ENCODE measurements at places on chromosomes 2 and 18.

GRCh38 chr2:53913721-53914120 lies 54.0 kb upstream of the GPR75 start:
- peak; percentile 14 for DNase-seq

- no peak for DNase-seq
These were observed 41.9 kb upstream of the TANC1 start for GRCh38 chr2:158926478-158926948.

DNA sequence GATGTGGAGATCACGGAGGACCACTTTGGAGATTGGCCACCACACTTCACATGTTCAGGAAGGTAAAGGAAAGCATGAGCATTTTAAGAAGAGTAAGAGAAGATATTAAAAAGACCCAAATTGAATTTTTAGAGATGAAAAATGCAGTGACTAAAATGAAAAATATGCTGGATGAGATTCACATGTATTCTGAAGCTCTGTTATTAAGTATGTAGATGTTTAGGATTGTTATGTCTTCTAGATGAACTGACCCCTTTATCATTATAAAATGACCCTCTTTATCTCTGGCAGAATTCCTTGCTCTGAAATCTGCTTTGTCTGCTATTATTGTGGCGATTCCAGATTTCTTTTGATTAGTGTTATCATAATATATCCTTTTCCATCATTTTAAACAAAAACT lies 36.0 kb upstream of the DYNC2LI1 start:
- no peak for DNase-seq

DNA sequence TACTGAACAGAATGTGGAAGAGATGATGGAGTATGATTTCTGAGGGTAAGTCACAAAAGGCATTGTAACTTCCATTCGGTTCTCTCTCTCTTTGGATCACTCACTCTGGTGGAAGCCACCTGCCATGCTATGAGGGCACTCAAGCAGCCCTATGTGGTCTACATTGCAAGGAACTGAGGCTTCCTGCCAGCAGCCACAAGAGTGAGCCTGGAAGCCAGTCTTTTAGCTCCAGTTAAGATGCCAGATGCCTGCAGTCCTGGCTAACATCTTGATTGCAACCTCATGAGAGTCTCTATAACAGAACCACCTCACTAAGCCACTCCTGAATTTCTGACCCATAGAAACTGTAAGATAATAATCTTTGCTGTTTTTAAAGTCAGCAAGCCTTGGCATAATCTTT lies 935.7 kb downstream of the LRP1B start:
- DNase-seq: no peak

GRCh38 chr2:14942987-14943386 lies 310.5 kb downstream of the LRATD1 start:
- DNase-seq: no peak

- DNase-seq: no peak
These were observed 43.0 kb downstream of the BIN1 start for GRCh38 chr2:127063701-127064590.

DNA sequence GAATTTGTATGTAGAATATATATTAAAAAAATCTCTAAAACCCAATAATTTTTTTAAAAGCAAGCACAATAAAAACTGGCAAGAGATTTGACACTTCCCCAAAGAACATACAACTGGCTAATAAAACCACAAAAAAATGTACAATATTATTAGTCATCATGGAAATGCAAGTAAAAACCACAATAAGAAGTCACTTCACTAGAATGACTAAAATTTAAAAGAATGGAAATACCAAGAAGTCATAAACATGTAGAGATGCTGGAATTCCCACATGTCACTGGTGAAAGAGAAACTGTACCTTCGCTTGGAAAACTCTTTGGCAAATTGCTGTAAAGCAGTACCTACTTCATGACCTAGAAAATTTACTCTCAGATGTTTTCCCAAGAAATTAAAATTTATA lies 43.4 kb upstream of the KYNU start:
- DNase-seq: no peak

DNA sequence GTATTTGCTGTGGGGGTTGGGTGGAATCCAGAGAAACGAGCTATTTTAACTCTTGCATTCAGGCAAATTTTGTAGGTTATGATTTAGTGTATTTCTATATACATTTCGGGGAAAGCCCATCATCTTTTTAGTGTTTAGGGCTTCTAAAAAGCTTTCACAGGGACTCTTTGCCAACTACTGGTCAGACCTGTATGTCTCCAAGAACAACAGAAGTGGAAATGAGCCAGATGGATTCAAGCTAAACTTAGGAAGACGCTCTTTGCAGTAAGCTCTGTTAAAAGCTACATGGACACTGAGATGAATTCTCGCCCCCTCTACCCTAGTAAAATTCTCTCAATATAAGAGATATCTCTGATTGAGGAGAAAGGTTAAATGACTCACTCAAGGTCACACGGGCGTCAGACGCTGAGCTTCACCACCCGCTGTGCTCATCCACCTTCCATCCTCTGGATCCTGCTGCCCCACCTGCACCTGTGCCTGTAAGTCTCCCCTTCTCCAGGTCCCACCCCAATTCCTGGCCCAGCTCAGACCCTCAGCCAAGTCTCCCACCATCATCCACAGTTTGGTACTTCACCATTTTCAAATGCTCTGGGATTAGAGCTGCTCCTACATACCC lies 85.6 kb downstream of the MARCHF4 start:
- no peak for DNase-seq

- no peak for DNase-seq
These were observed 253.7 kb downstream of the DYM start for GRCh38 chr18:49206717-49207116.

- DNase-seq: no peak
These were observed 358.3 kb downstream of the ZNF521 start for GRCh38 chr18:24993628-24994027.

DNA sequence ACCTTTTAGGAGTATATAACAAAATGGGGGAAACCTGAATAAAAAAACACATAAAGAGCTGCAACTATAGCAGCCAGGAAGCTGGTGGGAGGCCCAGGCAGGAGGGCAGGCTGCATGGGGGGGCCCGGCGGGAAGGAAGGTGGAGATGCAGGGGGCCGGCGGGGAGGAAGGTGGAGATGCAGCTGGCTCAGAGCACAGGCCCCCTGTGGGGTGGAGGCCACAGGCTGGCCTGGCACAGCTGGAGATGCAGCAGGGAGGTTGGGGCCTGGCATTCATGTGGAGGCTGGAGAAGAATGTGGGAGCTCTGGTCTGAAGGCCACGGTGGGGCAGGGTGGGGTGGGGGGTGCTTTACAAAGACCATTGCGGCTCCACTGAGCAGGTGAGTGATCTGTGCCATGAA lies 31.4 kb downstream of the FAM228A start:
- no peak for DNase-seq

DNA sequence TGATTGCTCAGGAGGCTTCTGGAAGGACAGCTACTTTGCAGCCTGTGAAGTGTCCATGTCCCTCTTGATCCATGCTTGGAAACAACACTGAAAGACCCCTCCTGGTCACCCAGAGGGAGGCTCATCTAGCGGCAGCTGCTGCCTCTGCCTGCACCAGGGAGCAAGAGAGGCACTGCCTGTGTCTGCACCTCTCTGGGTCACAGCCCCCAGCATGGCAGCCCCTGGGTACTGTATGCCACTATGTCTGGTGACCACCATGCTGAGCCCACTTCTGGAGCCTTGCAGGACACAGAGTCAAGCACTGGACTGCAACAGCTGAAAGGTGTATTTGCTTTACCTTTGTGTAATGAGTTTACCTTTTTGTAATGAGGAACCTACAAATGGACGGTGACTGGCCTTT lies 186.3 kb upstream of the MYT1L start:
- no peak for DNase-seq

- DNase-seq: no peak
These were observed at the start of gene DSG3 for GRCh38 chr18:31447530-31448191. Gene DSG3 (plus strand): TSS chr18:31447741. CDS start chr18:31447878, 137 bp downstream.

DNA sequence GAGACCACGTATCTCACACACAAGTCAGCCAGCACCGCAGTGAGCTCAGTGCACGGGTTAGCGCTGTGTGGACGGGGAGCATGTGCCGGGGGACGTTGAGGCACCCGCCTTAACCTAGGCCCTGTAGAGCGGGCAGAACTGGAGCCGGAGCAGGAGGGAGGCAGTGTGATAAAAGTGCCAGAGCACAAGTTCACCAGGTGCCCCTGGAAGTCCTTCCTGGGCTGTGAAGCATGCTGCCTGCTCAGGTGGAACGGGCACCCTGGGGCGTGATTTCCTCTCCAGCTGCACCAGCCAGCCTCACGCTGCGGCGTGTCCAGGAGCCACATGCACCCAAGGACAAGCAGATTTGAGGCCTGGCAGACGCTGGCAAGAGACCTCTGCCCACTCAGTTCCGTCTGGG lies 50.3 kb downstream of the ITGB1BP1 start:
- no peak for DNase-seq

- DNase-seq: no peak
These were observed 273.5 kb upstream of the HS6ST1 start for GRCh38 chr2:128591861-128592822.

GRCh38 chr2:224039770-224040440 lies 819 bp upstream of the SERPINE2 start:
- no peak for DNase-seq

DNA sequence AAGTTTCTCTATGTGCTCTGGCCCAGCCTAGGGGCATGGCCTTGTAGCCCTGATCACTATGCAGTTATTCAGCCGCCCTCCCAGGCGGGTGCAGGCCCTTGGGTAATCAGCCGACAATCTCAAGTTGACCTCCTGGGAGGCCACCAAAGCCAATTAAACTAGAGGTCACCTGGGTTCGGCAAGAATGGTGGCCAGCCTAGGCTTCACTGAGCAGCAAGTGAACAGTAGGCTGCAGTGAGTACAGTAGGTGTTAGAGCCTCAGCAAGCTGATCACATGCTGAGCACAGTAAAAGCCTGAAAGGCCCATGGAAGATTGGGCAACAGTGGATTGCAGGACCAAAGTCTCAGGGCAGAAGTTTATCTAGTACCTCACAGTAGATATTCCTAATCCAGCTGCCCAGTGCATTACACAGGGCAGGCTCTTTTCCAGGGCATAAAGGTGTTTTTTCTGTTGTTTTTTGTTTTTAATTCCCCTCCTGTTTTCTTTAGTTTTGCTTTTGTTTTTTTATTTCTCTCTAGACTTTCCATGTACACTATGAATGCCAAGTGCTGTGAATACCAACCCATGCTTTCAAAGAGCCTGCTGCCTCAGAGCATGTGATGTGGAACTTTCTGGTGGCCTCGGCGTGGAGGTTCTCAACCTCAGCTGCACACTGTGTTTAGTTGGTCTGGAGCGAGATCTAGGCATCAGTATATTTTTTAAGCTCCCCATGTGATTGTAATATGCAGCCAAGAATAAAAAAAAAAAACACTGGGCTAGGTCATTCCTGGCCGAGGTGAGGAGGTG lies 55.9 kb upstream of the ATL2 start:
- no peak for DNase-seq

- DNase-seq: no peak
These were observed 91.4 kb downstream of the OSBPL1A start for GRCh38 chr18:24306201-24306600.

- DNase-seq: no peak
These were observed 4.0 kb upstream of the SLC11A1 start for GRCh38 chr2:218378053-218378452.

GRCh38 chr2:147141930-147142329 lies 702.9 kb upstream of the ACVR2A start:
- no peak for DNase-seq

DNA sequence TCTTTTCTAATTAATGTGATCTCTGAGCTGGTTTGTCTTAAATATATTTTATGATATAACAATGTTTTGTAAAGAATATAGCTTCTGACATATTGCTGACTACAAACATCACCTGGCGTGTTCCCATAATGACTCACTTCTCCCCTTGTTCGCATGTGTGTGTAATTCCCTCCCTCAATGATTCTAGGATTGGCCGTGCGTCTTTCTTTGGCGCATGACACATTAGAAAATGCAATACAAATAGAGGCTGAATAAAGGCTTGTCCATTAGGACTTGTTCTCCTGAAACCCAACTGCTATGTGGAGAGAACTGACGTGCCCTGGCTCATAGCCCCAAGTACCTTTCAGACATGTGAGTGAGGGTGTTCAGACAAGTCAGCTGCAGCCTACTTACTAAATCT lies 159.7 kb upstream of the CDH20 start:
- DNase-seq: no peak

GRCh38 chr2:31945572-31945935 lies 65.3 kb downstream of the MEMO1 start:
- DNase-seq: no peak

DNA sequence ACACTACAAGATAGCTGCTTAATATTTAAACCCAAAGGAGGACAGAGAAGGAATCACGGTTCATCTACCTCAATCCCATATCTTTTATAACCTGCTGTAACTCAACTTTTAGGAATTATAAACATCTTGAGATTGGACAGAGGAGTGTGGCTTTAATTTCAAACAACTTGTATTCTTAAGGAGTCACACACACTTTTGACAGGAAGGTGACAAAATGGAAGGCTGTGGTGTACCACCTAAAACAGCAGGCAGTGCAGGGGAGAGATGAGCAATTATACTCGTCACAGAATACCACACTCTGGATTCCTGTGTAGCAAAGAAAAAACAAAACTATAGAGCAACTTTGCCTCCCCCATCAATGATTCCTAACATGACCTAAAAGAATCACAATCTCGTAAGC lies 194.8 kb downstream of the ZEB2 start:
- DNase-seq: no peak

GRCh38 chr2:25109822-25110221 lies 58.6 kb downstream of the POMC start:
- no peak for DNase-seq

- DNase-seq: no peak
These were observed 125.1 kb upstream of the TNP1 start for GRCh38 chr2:216984937-216985336.

DNA sequence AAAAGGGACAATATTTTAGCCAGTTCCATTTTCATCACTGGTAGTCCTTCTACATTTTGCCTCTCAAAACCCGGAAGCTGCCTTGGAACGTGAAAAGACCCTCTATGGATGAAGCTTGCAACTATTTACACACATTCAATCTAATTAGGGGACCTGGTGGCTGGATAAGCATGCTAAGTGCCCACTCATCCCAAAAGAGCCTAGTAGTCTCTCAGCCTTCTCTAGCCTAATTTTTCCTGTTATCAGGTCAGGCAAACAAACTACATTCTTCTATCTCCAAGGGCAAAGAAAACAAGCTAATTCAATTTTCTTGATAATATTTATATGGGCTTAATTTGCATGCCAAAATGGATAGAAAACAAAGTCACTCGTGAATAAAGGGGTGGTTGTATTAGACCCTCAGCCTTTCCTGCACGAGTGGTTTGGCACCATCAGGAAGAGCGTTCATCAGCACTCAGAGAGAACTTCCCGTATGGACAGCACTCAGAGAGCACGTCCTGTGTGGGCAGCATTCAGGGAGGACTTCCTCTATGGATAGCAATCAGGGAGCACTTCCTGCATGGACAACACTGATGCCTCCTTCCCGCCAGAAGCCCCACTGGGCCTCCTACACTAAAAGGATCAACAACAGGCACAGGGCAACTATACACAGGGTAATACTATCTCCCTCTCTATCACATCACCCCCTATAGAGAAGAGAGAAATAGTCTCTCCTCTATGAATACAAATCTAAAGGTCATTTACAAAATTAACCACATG lies 122.2 kb downstream of the RBMS1 start:
- DNase-seq: no peak
